ENCODE measurements at places on chromosomes 11 and 22. TPM values are rescaled to one million over a fixed set of nuclear protein-coding genes. Genes with fewer than 3 reads are reported as not detected.

The NEFH gene
- 2.0 TPM for total RNA-seq

The CCDC15 gene
- 2.3 TPM for total RNA-seq

The OR10D3 gene
- not detected for total RNA-seq

The ABTB2 gene
- total RNA-seq, result 5.1 TPM

The C22orf31 gene
- not detected for total RNA-seq

The PPP6R2 gene
- total RNA-seq, result 37.6 TPM

The CYP2D6 gene
- total RNA-seq, result 0.51 TPM

The ZFTA gene
- total RNA-seq, result 22.3 TPM

The FGF19 gene
- total RNA-seq, result not detected

The HEPHL1 gene
- not detected for total RNA-seq

The HORMAD2 gene
- 0.51 TPM for total RNA-seq

The ISX gene
- total RNA-seq, result not detected

The SAA2 gene
- not detected for total RNA-seq

Measured in mesangial cell (primary cell).